ENCODE measurements at places on chromosomes 12 and 14.

DNA sequence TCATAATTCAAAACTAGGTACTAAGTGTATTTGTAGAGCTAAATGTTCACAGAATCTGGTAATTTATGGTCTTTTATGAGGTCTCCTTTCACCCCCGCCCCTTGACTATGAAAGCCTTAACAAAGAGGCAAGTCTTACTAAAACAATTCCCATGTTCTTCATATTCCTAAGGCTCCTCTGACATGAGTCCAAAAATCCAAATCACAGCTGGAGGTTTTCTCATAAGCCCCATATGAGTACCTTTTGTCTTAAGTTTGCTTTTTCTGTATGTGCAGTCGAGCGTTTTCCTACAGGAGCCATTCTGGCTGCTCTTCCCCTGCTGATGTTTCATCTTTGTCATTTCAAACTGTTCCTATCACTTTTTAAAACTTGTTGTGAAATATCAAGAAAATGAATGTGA is 55.2 kb downstream of the SIX1 start:
- no peak for DNase-seq

DNA sequence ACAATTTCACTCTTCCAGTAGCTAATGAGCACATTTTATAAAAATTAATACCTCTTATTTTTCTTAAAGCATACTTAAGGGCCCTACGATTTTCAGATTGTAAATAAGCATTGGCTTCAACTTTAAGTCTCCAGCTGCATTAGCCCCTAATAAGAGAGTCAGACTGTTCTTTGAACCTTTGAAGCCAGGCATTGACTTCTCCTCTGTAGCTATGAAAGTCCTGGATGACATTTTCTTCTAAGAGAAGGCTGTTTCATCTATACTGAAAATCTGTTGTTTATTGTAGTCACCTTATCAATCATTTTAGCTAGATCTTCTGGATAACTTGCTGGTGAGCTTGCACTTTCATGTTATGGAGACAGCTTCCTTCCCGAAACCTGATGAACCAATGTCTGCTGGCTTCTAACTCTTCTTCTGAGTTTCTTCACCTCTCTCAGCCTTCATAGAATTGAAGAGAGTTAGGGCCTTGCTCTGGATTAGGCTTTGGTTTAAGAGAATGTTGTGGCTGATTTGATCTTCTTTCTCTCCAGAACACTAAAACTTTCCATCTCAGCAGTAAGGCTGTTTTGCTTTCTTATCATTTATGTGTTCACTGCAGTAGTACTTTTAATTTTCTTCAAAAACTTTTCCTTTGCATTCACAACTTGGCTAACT is 377.1 kb upstream of the RGS6 start:
- DNase-seq = no peak

DNA sequence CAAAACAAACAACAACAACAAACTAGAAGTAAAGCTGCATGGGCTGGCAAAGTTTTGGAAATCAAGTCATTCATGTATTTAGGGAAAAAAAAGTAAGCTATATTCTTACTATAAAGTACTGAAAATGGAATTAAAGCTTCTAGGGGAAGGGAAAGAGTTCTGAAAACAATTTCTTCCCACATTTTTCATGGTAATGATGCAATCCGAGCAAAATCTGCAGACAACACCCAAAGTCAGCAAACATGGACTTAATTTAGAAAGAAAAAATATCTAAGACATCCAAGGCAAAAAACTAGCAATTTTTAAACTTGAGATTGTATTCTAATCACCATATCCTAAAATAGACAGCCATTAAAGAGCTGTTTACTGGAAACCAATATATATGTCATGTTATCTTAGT is 86.3 kb downstream of the LRP6 start:
- DNase-seq = no peak

DNA sequence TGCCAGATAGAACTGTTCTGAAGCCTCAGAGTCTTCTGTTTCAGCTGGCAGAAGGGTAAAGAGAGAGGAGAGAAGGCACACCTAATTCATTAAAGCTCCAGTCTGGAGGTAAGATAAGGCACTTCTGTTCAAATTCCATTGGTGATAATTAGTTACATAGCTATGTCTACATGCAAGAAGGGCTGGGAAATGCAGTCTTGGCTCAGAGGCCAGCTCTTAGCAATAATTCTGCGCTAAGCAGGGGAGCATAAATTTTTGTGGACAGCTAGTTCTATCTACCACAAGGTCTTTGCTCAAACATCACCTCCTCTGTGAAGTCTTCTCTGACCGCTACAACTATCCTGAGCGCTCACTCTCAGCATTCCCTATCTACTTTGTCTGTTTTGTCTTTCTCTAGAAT is 14.3 kb upstream of the E2F7 start:
- DNase-seq = no peak

- DNase-seq = no peak
These were observed 442.8 kb downstream of the ZFP36L1 start for GRCh38 chr14:68349900-68350629.

DNA sequence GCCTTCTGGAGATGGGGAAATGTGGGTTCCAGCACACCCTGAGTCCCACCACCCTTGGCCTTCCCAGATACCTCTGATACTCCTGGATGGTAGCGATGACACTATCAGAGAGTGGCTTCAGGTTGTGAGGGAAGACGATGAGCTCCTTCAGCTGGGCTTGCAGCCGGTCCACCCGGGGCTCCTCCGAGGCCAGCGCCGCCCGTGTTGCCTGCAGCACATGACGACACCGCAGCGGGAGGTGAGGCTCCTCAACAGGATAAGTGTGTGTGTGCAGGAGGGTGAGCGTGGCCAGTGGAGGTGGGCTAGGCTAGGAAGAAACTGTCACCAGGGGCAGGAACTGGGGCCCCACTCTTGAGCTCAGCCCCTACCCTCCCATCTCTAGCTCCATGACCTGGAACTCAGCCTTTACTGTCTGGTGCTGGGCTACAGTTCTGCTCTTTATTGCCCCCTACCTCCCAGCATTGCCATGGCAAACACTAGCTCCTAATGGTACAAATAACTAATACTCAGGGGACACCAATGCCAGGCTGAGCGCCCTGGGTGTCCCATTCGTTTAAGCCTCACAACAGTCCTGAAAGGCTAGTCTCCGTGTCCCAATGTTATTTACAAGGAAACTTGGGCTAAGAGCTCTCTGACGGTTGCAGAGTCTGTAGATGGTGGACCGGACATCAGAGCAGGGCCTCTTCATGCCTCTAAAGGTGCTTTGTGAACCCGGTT is 64.1 kb downstream of the SYNE3 start:
- no peak for DNase-seq

DNA sequence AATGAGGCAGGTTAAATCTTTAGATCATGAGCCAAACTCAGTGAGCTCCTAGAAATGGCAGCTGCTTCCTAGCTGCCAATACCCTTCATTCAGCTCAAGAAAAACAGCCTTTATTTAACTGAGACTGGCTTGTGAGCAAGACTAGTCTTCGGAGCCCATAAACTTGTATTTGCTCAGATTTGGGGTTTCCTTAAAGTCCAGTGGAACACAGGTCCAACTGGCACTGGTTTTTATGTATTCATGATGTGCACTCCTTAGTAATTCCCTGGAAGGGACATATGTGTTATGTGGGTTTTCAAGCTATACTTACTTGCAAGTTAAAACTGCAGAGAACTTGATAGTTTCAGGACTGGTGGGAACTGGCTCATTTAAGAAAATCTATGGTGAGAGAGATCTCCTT is 380.1 kb upstream of the TMEM132C start:
- no peak for DNase-seq

GRCh38 chr14:99117671-99118045 is 154.3 kb downstream of the BCL11B start:
- no peak for DNase-seq

GRCh38 chr12:44873898-44874297 is 2.2 kb downstream of the NELL2 start:
- no peak for DNase-seq

- DNase-seq = no peak
These were observed 3.7 kb downstream of the MYL6 start for GRCh38 chr12:56161690-56162351.

GRCh38 chr12:104648756-104649155 is 192.0 kb downstream of the CHST11 start:
- no peak for DNase-seq

DNA sequence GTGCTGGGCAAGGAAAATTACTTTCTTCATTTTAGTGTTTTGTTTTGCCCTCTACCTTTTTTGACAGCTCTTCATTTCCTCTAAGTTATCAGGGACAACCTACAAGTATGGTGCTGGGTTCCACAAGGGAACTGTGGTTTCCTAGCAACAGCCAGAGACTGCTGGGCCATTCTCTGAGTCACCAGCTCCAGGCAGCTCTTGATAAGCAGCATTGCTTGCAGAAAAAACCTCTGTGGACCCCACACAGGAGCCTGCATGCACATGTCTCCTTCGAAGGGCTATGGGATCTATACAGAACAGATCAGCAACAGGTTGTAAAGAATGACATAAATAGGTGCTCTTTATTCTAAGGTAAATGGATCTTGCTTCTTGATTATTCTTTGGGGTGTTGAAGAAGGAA is 81.0 kb upstream of the CCDC196 start:
- DNase-seq = no peak

GRCh38 chr12:69688471-69689427 is 10.4 kb downstream of the BEST3 start:
- DNase-seq = peak; percentile 32

Data from nephron progenitor cell (in vitro differentiated cells).